ENCODE measurements at places on chromosomes 13 and 19. TPM values are rescaled to one million over a fixed set of nuclear protein-coding genes. Genes with fewer than 3 reads are reported as not detected.

Gene TMEM38A
- 8.1 TPM for polyA plus RNA-seq

Gene ACER1
- polyA plus RNA-seq, result not detected

Gene CAMSAP3
- polyA plus RNA-seq, result 16.4 TPM

Gene SEMA6B
- polyA plus RNA-seq, result 1.6 TPM

Gene ZNF135
- 30.3 TPM for polyA plus RNA-seq

Gene SULT2A1
- 0.12 TPM for polyA plus RNA-seq

Gene JSRP1
- 0.59 TPM for polyA plus RNA-seq

Gene PDE4C
- polyA plus RNA-seq, result 0.30 TPM

Measured in renal cortex interstitium (tissue), 15 donors.